ENCODE measurements at places on chromosomes 1 and 21. TPM values are rescaled to one million over a fixed set of nuclear protein-coding genes. Genes with fewer than 3 reads are reported as not detected.

Gene CRABP2
- total RNA-seq, result 3.3 TPM

Gene FNDC5
- not detected for total RNA-seq

Gene ADAM30
- not detected for total RNA-seq

Gene CFAP74
- total RNA-seq, result 0.16 TPM

Gene OPRD1
- not detected for total RNA-seq

Gene DCST1
- total RNA-seq, result not detected

Gene OR10R2
- total RNA-seq, result not detected

Gene ESPN
- 0.22 TPM for total RNA-seq

All from subcutaneous adipose tissue (tissue), 4 donors.